ENCODE measurements at places on chromosomes 12 and 14.

- no peak for DNase-seq
These were observed 43.3 kb downstream of the OTOGL start for GRCh38 chr12:80142640-80143039.

DNA sequence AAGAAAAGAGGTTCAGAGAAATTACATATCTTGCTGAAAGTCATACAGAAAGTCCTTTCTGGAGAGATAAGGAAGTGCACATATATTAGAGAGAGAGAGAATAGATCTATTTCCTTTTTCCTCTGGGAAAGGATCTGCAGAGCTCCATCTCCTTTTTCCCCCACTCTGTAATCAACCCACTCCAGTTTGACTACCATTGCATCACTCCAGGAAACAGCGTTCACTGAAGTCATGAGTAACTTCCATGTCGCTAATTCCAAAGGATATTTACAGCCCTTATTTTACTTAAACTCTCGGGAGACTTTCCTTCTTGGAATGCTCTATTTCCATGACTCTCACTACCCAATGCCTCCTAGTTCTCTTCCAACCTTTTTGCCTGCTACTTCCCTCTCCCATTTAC, 72.5 kb upstream of the PARP11 start:
- DNase-seq: no peak

DNA sequence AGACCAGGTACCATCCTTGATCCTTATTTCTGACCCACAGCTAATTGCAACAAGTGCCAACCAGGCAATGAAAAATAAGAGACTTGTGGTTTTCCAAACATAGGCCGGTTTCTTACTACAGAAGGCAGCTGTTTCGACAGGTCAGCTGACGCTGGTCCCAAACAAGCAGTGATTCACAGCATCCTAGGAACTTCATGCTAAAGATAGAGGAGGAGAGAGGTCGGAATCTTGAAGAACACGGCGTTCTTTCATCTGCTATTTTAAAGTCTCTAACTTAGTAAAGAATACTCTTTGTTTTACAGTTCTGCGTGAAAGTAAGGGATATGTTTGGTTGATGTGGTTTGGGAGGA, 28.1 kb upstream of the ADGRD1 start:
- DNase-seq: no peak

GRCh38 chr12:126069549-126070165, 1004.4 kb downstream of the AACS start:
- DNase-seq: peak; percentile 46

GRCh38 chr14:96345669-96346068, 17.5 kb downstream of the ATG2B start:
- no peak for DNase-seq

- DNase-seq: no peak
These were observed 485 bp downstream of the PPP4R4 start for GRCh38 chr14:94174604-94175010.

- DNase-seq: no peak
These were observed 196.8 kb downstream of the SLC16A7 start for GRCh38 chr12:59792647-59793046.

- DNase-seq: peak; percentile 76
These were observed 52.3 kb downstream of the IRAK3 start for GRCh38 chr12:66241061-66242043.

- peak; percentile 36 for DNase-seq
These were observed 20.3 kb downstream of the RHOF start for GRCh38 chr12:121773011-121773777.

DNA sequence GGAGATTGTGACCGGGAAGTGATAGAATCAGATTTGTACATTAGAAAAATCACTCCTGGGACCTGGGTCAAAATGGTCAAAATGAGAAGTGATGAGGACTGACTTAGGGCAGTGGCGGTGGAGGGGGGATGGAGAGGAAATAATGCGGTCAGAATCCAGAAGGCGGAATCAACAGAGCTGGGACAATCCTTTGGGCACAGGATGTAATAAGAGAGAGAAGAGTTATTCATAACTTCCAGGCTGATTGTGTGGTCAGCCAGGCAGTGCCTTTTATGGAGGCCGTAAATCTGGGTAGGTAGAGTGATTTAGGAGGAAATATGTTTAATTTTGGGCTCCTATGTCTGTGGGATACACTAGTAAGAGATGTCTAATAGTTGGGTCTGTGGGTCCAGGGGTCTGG, 21.6 kb downstream of the FBXL14 start:
- no peak for DNase-seq

GRCh38 chr12:58965568-58965967, 45.3 kb upstream of the LRIG3 start:
- DNase-seq: no peak

DNA sequence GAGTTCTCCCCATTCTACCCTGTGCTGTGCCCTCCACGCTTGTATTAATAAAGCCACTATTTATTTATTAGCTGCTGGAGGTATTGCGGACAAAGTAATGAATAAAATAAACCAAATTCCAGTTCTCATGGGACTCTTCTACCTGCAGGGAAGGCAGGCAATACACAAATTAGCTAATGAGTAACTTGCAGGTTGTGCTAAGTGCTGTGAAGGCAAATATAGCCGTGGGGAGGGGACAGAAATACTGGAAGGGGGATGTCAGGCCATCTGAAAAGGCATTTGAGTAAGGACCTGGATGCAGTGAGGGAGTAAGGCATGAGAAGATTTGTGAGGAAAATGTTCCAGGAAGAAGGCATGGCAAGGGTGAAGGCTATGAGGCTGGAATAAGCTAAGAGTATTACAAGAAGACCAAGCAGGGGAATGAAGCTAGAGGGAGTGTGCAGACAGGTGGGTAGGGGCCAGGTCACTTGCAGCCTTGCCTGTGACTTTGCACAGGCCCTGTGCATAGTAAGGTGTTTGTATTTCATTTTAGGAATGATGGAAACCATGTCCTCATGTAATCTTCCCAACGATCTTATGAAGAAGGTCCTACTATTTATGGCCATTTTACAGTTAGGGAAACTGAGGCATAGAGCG, 167.5 kb downstream of the PTPN11 start:
- no peak for DNase-seq

DNA sequence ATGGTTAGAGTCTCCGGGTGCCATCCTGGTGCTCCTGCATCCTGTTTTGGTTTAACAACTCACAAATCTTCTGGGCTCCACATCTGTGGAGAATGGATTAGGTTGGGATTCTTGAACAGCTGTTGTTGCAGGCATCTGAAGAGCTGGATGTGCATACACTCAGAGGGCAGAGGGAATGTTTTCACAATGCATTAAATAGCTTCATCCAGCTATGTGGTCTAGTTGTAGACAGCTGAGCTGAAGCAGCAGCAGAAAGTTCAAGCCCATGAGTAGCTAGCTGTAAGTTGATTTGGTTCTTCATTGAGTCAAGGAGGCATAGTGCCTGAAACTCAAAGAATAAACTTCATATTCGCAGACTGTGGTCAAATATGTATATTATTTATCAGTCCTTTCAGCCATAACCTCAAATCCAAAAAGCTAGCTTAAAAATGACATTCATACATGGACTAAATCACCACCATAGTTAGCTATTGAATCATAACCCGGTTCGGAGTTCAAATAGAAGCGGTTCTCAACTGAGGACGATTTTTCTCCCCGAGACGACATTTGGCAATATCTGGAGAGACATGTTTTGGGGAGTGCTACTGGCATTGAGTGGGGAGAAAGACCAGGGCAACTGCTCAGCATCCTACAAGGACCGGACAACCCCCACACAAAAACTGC, 858 bp upstream of the ANKRD13A start:
- no peak for DNase-seq

- no peak for DNase-seq
These were observed 10.2 kb upstream of the LLPH start for GRCh38 chr12:66140731-66141130.

DNA sequence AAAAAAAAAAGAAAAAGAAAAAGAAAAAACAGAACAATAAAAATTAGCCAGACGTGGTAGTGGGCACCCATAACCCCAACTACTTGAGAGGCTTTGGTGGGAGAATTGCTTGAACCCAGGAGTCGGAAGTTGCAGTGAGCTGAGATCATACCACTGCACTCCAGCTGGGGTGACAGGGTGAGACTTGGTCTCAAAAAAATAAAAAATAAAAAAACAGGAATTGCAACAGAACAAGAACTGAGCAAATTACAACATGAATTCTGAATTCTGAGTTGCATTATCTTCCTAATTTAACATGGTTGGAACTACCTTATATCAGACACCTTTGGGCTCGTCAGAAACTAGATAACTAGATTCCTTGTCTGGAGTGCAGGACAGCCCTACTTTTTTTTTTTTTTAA, 53.3 kb upstream of the NR2C1 start:
- no peak for DNase-seq

DNA sequence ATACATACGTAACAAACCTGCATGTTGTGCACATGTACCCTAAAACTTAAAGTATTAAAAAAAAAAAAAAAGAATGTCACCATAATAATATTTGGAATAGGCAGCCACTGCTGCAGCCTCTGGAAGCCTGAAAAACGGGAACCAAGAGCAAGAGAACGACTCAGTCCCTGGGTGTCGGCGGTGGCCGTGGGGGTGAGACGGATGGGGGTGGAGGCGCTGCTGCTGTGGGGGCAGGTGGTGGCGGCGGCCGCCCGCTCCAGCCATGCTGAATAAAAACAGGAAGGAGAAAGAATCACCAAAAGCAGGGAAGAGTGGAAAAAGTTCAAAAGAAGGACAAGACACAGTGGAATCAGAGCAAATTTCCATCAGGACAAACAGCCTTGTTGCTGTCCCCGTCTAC, 46.9 kb downstream of the ZFYVE21 start:
- DNase-seq: no peak

GRCh38 chr14:52902971-52903619, 47.8 kb downstream of the FERMT2 start:
- peak; percentile 56 for DNase-seq

DNA sequence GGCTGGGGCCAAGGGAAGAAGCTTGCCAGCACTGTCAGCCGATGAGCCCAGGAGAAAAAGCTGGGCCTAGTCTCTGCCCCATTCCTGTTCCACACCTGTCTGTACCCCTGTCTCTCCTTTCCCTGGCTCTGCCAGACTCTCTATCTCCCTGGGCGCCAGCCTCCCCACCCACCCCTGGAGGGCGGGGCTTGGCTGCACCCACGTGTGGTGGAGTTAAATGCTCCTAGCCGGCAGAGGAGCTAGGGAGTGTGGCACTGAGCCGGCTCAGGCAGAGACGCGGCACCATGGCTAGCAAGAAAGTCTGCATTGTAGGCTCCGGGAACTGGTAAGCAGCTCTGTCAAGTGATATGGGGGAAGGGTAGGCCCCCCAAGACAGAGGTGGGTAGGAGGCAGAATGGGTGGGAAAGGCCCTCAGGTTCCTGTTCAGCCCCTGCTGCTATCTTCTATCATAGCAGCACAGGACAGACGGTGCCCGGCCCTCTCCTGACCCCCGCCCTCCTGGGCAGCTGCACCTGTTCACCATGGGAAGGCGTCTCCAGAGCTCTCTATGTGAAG, at the start of gene GPD1:
Gene GPD1 (plus strand): TSS at position 242 of the 555 bp plus-strand sequence. CDS start 43 bp downstream, at position 285.
- DNase-seq: no peak

GRCh38 chr12:62190689-62191490, 69.3 kb upstream of the USP15 start:
- DNase-seq: no peak

GRCh38 chr14:28999656-29000055, 233.1 kb downstream of the FOXG1 start:
- no peak for DNase-seq

- DNase-seq: no peak
These were observed 271.4 kb downstream of the NAV3 start for GRCh38 chr12:78101946-78102635.

DNA sequence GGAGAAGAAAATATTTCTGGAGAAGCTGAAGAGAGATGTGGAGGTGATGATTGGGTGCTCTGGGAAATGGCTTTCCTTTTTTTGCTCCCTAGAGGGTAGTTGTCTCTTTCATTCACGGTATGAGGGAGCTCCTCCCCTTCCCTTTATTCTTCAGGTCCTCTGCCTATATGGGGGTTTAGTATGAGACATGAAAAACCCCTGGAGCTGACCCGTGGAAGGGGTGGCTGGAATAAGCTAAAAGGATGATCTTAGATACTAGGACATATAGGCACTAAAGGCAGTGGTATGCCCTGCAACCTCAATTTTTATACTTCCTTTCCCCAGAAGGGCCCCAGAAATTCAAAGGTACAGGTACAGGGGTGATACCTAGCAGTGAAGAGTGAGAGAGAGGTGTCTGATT, 4.2 kb upstream of the DTX3 start:
- DNase-seq: no peak

GRCh38 chr14:103267226-103267910, 66.7 kb upstream of the EIF5 start:
- no peak for DNase-seq

DNA sequence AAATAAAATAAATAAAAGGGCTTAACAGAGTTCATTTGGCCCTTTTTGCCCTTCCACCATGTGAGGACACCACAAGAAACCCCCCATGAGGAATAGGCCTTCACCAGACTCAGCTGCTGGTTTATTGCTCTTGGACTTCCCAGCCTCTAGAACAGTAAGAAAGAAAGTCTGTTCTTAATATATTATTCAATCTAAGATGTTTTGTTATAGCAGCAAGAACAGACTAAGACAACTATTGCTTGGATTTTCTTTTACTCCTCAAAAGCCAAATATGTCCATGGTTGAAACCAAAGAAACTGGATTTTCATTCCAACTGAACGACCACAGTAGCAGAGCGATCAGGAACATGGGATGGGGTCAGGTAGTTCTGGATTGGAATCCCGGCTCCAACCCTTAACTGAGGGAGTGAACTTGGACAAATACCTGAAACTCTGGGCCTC, 157.2 kb upstream of the EEA1 start:
- no peak for DNase-seq

- DNase-seq: no peak
These were observed 29.2 kb upstream of the CRY1 start for GRCh38 chr12:107122452-107122958.

DNA sequence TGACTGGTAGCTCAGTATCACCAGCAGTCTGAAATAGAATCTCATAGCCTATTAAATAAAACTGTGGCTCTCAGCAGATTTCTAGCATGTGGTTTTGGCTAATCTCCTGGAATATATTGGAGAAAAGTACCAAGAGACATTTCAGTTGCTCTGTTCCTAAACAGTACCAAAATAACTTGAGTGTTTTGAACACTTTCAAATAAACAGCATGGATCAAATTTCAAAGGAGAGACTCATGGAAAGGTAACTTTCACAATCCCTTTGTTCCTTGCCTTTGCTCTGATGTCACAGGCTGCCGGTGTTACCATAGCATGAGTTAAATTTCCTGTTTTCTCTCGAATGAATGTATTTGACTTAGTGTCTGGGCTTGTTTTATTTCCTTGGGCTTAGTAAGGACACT, 3.4 kb downstream of the ARG2 start:
- DNase-seq: peak; percentile 42

Measured in astrocyte (in vitro differentiated cells and primary cell).